ENCODE measurements at places on chromosomes 5 and 9.

DNA sequence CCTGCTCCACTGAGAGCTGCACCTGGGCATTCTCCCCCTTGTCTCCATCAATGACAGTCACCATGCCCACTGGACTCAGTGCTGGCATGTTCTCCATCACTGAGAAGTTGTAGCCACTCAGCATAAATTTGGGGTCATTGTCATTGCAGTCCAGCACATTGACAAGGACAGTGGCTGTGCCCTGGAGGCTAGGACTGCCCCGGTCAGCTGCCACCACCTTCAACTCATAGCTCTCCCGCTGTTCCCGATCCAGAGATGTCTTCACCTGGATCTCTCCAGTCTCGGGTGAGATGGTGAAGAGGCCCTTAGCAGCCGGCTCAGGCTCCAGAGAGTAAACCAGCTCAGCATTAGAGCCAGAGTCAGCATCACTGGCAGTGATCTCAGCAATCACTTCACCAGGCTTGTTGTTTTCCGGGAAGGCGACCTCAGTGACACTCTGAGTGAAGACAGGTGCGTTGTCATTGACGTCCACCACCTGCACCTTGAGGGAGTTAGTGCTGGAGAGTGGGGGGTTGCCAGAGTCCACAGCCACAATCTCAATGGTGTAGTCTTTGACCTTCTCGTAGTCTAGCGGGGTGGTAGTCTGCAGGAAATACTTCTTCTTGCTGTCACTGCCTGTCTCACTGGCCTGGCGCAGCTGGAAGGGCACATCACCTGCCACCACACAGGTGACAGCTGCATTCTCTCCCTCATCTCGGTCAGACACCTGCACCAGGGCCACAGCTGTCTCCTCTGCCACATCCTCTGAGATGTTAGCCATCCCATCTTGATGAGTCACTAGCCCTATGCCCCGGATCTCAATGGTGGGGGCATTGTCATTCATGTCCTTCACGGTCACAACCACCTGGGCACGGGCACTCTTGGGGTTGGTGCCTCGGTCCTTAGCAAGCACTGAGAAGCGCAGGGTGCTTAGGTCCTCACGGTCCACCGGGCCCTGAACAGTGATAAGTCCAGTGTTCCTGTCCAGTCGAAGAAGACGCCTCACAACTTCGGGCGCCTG lies 13.5 kb downstream of the PCDH1 start:
- DNase-seq, result no peak

DNA sequence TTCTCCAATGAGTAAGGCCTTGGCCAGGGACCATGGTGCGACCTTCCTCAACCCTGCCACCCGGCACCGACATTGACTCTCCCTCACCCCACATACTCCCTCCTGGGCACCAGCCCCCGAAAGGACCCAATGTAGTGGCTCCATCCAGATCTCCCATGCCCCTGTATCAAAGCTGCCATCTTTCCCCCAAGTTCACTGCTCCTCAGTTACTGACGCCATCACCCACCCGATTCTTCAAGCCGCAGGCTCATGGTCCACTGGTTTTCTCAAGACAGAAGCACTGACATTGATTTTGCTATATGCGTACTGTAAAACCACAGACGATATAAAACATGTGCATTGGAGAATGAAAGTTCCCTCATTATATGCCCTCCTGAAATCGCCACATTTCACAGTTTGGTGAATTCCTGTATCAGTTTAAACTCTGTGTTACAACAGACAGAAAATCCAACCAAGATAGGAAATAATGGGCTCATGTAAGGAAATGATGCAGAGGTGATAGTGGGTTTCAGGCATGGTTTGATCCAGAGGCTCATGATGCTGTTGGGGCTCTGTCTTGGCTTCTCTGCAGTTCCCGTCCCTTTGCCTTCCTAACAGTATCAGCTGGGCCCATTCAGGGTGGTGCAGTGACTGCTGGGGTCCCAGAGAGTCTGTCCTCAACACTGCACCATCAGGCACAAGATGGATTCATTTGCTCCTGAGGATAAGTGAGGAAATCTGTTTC lies 207.3 kb upstream of the IER5L start:
- DNase-seq, result no peak

GRCh38 chr5:122036326-122036725 lies 41.7 kb downstream of the LOX start:
- no peak for DNase-seq

DNA sequence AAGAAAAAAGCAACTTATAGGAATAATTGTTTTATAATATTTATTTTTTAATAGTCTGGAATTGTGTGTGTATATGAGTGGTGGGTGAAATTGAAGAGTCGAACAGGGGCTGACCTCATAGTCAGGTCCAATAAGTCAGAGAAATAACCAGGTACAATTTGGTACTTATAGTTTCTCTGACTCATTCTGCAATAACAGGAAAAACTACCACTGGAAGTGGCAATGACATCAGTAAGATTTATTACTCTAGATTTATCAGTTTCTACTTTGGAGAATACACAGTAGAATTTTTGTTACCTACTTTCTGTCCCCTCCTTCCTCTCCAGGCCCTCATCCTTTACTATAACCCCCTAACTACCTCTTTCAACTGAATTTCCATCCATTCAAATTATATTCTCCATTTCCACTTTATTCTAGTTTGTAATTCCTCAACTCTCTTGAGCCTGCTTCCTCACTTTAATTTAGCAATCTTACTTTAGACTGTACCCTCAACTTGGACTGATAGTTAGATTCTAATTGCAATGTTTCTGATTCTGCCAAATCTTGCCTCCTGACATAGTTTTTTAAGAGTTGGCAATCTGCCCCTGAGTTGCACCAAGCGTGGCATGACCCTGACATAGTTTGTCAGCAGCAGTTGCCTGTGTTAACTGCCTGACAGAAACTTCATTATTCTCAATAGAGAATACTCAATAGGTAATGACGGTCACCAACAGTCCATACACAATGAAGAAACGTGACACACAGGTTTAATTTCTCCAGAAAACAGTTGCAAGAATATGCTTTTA lies 475.3 kb upstream of the RIOK2 start:
- DNase-seq, result no peak

GRCh38 chr5:44869928-44870327 lies 61.2 kb downstream of the MRPS30 start:
- DNase-seq, result no peak

- peak; percentile 72 for DNase-seq
Measured at GRCh38 chr9:35690294-35690613, 529 bp upstream of the TPM2 start.

DNA sequence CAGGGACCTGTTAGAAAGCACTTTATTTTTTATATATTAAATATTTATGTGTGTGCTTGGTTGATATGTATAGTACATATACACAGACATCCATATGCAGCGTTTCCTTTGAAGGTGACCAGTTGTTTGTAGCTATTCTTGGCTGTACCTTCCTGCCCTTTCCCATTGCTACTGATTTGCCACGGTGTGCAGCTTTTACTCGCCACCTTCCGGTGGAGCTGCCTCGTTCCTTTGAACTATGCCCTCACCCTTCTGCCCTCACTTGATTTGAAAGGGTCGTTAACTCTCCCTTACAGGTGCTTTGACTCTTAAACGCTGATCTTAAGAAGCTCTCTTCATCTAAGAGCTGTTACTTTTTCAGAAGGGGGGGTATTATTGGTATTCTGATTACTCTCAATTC lies 20.5 kb downstream of the RGMB start:
- no peak for DNase-seq

DNA sequence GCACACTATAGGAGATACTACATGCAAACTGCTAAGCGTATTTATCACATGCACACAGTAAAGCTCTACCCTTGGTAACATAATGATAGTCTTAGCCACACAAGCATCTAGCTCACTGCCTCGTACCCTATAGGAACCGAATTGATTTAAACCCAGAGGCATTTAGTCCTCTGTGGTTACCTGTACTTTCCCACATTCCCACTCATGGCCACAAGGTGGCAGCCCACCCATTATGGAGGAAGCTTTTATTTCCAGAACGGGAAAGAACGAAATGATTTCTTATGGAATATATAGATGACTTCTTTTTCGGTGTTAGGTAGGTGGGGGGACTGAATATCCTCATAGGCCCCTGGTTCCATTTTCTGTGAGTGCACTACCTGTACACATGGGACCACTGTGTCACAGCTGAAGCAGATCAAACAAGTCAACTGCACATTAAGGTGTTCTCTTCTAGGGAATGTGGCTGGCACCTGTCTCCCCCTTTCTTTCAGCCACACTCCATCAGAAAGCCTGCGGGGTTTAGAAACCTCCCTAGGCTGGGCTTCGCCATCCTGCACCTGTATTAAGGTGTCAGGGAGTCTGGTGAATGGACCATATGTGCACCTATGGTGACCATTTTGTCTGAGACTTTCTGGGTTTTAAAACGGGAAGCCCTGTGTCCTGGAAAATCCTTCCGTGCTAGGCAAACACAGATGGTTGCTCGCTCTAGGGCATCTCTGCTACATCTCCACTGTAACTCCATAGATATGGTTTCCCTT lies 313.2 kb downstream of the SLIT3 start:
- peak; percentile 49 for DNase-seq

DNA sequence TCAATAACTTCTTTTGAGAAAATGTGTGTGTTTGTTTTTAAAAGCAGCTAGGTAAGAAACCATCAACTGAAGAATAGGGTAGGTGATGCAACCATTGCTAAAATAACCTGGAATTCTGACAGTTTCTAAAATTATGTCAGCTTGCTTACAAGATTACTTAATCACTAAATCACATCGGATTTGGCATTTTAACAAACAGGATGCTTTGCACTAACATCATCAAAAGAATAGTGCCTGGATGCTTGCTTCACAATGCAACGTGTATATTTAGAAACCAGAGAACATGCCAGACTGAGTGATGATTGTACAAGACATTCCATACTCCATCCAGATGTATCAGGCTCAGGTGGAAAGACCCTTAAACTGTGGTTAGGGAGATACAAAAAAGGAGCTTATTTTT lies 43.9 kb downstream of the PAM start:
- no peak for DNase-seq

GRCh38 chr9:110812886-110813285 lies 144.3 kb downstream of the MUSK start:
- DNase-seq, result no peak

GRCh38 chr5:6396836-6397535 lies 18.6 kb upstream of the MED10 start:
- DNase-seq, result no peak

DNA sequence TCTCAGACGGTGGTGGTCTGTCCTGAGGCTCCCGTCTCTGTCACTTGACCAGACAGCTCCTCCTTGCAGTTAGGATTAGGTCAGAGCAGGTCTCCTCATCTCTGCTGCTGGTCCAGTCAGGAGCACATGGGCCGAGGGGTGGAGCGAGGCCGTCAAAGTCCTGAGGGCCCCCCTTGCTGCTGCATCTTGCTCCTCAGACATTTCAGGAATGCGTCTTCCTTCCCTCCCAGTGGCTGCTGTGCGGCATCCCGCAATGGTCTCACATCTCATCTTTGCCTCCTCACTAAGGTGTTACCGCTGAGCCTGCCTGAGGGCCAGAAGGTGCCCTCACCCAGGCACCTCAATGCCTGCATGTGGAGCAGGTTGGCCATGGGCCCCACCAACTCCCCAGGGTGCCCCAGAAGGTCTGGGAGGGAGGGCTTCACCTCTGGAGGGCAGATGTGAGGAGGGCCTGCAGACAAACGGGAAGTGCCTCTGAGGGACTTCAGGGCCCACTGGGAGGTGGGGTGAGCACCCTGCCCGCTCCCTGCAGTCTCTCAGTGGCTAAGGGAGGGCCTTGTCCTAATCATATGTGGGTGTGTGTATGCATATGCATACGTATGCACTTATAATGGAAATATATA lies 137.7 kb upstream of the LMX1B start:
- DNase-seq, result no peak

DNA sequence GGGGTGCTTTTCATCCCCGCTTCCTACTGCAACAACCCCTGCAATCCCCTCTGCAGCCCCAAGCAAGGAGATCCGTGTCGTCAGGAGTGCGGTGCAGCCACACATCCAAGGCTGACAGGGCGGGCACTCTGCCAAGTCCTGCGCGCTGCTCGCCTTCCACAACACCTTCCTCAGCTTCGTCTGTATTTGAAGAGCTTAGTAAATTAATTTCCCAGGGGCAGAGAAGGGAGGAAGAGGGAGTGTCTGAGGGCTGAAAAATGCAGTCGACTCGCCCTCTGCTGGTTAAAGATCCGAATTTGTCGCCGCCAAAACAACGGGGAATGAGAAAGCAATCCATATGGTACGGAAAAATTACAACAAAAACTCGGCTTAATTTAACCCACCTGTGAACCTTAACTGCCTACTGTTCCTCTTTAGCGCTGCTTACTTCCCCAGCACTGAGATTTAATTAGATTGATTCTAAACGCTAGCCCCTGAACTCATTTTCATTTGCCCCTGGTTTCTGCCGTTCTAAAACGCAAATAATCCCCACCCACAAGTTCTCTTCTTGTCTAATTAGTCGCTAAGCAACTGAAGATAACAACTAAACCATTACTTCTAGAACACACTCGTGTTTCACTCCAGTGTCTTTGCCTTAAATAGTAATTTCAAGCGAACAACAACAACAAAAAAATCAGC lies 10.9 kb upstream of the PCDHB1 start:
- peak; percentile 5 for DNase-seq

- no peak for DNase-seq
Measured at GRCh38 chr5:173035904-173036707, 20.0 kb upstream of the CREBRF start.

DNA sequence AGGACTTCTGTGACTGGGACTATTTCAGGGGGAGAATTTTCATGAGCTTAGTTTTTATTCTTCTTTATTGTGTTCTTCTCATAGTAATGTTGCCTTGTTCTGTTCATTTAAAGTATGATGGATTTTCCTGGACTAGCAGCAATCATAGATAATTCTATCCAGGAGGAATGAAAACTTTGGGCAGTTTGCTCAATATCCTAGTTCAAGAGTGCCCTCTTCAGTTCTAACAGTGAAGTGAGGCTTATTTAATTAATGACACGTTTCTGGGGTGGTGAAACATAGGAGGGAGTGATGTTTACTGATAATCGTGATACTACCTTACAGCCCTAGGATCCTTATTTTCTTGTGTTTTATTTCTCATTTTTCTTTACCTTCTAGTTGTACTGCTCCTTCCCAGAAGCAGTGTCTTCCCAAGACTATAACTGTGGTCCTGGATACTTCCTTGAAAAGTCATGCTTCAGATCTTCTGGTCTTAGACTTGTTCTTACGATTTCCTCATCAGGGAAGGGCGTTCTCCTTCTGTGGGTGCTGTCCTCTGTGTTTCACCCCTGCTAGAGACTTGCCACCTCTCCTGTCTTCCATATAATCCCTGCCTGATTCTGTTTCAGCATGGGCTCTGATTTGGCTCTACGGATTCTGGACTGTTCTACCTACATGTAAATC lies 57.4 kb downstream of the CFAP95 start:
- peak; percentile 4 for DNase-seq

- DNase-seq, result no peak
Measured at GRCh38 chr5:149363358-149363757, 5.5 kb downstream of the PCYOX1L start.
